ENCODE measurements at places on chromosomes 11 and 22. TPM values are rescaled to one million over a fixed set of nuclear protein-coding genes. Genes with fewer than 3 reads are reported as not detected.

Gene OSM
- not detected for total RNA-seq

Gene DMC1
- total RNA-seq = 9.0 TPM

Gene CD3D
- total RNA-seq = not detected

Gene EHD1
- total RNA-seq = 77.2 TPM

Gene THY1
- total RNA-seq = 75.4 TPM
